Heart right ventricle (tissue), 16 donors: ENCODE measurements at places on chromosomes 4 and X. TPM values are rescaled to one million over a fixed set of nuclear protein-coding genes. Genes with fewer than 3 reads are reported as not detected.

The BRS3 gene
- not detected for total RNA-seq

DNA sequence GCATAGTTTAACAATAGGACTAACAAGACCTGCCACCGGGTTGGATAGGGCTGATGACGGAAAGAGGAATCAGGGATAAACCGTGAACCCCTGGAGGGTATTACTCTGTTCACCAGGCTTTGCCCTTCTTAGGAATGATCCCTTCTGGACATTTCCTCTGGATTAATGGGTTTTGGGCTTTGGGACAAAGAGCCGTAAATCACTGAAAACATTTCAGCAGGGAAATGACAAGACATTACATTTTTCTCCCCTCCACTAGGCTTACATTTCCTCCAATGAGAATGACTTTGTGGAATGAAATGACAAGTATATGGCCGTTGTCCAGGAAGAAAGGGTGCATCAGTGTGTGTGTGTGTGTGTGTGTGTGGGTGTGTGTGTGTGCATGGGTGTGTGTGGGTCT lies 25.9 kb upstream of the RBPJ start:
- DNase-seq: no peak

The CXCL1 gene
- 0.35 TPM for total RNA-seq

GRCh38 chrX:66408507-66408906 lies 230.4 kb downstream of the EDA2R start:
- no peak for DNase-seq

GRCh38 chr4:126604268-126604867 lies 1028.4 kb upstream of the INTU start:
- no peak for DNase-seq

DNA sequence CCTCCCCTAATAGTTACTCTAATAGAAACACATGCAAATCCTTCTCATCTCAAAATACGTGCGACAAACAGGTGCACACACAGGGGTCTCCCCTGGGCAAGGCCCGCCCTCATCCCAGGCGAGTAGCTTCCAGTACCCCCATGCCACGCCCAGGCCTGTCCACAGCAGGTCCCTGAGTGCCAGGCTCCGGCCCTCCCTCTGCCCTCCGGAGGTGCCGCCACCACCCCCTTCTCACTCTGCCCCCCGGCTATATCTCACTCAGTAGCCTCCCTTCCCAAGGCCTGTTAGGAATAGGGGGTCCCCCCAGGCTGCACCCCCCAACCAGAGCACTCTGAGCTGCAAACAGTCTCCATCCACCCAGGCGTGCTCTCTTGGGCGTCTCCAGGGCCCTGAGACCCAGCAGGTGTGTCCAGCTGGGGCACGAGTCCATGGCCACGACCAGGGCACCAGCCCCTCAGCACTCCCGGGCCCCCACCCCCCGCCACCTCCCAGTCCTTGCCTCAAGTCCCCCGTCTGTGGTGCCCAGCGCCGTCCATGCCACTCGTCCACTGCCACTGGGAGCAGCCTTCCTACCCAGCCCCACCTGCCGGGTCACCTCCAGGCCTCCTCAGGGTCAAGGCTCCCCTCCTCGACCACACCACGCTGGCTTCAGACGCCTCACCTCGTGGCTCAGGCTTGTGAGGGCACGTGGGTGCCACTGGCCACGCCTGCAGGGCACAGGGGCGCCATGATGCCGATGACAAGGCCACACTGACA lies 41.7 kb downstream of the FAM53A start:
- DNase-seq: no peak

DNA sequence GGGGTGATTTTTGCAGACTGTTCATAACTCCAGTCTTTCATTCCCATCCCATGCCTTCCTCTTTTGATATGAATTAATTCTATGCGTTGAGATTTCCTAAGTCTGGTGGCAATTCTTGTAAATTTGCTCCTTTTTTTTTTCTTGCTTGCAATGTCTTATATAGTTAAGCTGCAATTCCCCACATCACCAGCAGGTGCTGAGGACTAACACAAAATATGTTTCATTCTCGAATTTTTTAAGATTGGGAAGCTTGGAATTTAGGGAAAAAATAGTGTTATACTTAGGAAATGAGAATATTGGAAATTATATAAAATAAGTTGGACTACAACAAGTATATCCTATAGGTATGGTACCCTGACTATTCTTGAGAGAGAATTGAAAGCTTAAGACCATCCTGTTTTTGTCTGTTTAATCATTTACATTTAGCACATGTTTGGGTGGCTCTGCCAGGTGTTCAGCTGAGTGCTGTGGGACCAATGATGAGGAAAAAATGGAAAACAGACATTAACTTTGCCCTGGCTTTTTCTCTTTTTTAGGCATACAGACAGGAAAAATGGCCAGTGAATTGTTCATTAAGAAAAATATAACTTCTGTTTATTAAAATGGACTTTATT lies 30.2 kb downstream of the AFF2 start:
- DNase-seq: no peak

- no peak for DNase-seq
These were observed 77.0 kb downstream of the REELD1 start for GRCh38 chr4:146291313-146291712.

GRCh38 chr4:188214861-188215260 lies 75.6 kb downstream of the TRIML1 start:
- DNase-seq: no peak

- no peak for DNase-seq
These were observed 110.9 kb downstream of the FHIP1A start for GRCh38 chr4:151519728-151520415.
